ENCODE measurements at places on chromosomes 7 and 10. TPM values are rescaled to one million over a fixed set of nuclear protein-coding genes. Genes with fewer than 3 reads are reported as not detected.

GRCh38 chr10:5560142-5560816, 35.5 kb downstream of the CALML3 start:
- DNase-seq: no peak

GRCh38 chr7:50476953-50477625, 26.9 kb upstream of the FIGNL1 start:
- no peak for DNase-seq

- DNase-seq: no peak
Measured at GRCh38 chr7:47588704-47589225, 6.9 kb upstream of the TNS3 start.

DNA sequence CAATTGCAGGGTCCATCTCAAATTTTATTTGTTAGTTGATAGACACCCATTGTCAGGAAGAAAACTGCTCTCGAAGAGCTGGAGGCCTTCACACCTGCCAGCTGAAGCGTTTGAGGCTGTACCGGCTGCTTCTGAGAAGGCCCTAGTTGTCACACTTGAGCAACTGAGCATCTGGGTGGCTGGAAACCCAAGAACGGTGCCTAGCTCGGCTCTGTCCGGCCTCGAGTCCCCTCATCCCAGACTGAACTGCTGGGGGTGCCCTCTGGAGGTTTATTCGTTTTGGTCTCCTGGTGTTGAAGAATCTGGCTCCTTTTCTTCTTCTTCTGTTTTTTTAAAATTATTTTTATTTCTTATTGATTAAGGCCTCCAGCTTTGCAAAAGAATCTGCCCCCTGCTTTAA, 59.3 kb upstream of the EXOC6 start:
- peak; percentile 66 for DNase-seq

GATA3 gene
- total RNA-seq: 0.49 TPM

GRCh38 chr10:76086170-76086760, 654.8 kb downstream of the LRMDA start:
- no peak for DNase-seq

- peak; percentile 51 for DNase-seq
Measured at GRCh38 chr7:129222064-129222463, 2.8 kb upstream of the AHCYL2 start.

- DNase-seq: no peak
Measured at GRCh38 chr7:76047305-76047810, 442 bp downstream of the STYXL1 start.

LIPJ gene
- 0.39 TPM for total RNA-seq

CYP26C1 gene
- 0.19 TPM for total RNA-seq

DNA sequence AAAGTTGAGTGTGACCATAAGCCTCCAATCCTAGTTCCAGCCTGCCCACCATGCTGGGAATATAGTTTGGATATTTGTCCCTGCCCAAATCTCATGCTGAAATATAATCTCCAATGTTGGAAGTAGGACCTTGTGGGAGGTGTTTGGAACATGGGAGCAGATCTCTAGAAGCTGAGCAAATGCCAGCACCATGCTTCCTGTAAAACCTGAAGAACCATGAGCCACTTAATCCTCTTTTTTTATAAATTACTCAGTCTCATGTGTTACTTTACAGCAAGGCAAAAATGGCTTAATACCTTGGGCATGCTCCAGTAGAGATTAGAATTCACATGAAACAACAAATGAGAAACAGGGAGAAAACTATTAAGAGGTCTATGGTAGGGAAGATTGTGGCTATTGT, 27.2 kb downstream of the STEAP1 start:
- DNase-seq: no peak

All from B cell (primary cell).